ENCODE measurements at places on chromosomes 6 and 20.
A peak's percentile ranks its signal among the peaks of the same experiment; 100 is the strongest.

DNA sequence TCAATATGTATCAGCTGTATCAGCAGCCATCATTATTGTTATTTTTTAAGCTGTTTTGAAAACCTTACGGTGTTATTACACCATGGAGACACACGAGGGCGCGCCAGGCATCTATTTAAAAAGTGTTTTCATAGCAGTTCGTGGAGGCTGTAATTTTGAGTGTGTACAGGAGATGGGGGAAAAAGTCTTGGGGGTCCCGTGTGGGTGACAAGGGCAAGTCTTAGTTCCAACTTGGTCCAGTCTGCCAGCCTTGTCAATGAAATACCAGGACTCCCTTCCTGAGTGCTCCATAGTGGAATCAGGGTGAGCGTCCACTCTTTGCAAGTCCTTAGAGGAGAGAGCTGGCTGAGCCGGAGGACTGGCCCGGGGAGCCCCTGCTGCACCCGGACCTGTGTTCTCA is 43.3 kb downstream of the SLC2A10 start:
- peak; percentile 56 for DNase-seq

DNA sequence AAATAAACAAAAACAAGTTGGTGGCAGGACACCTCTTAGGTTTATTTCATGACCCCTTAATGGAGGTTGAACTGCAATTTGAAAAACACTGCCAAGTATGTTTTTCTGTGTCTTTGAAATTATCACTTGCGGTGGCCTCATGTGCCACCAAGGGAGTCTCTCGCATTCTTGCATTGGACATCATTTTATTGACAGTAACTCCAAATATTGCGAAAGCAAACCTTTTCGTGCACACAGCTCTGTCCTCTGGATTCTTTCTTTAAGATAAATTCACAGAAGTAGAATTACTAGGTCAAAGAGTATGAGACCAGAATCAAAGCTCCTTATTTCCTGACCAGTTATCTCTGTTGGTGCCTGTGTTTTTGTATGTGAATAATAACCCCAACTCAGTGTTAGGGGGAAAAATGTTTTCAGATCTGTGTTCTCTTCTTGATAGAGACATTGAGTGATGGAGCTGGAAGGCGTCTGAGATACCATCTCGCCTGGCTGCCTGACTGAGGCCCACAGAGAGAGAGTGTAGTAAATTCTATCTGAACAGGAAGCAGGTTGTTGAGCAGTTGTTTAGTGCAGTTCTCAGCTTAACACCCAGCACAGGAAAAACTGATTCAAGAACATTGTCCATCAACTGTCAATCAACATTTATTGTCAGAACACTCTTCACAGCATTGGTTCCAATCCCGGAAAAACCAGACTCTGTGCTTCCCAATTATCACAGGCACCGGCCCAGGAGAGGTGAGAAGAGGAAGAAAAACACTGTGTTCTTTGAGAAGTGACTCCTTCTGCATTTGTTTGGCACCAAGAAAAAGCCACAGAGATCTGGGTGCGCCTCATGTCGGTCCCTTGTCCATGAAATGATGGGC is 2.2 kb upstream of the CCDC167 start:
- no peak for DNase-seq

DNA sequence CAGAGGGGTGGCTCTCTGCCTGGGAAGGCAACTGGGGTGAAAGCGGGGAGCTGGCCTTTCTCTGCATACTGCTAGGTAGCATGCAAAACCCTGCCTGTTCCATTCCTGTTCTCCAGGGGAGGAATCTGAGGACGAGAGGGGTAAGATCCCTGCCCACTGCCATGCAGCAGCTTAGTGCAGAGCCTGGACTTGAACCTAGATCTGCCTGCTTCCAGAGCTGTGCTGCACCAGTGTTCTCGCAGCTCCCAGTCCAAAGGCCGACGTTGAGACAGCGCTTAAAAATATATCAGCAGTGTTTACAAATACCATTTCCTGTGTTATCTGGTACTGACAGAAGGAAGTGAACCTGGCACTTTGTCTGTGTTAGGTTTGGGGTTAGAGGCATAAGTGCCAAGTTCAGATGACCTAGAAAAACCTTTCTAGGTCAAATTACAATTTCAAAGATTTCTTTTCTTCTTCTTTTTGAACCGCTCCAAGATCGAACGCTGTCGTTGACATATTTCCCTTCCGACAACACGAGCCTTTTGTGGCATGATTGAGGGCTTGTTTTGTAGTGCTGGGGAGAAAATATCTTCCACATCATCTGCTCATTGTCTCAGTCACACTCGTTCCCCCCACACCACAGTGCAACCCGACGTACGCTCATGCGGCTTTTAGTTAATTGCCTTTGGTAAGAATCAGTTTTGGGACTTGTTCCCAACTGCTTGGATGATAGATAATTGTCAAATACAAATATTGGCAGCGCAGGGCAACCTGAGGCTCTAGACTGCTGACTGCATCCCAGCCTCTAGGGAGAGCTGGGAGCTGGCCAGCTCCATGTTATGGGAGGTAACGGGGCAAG is 44.6 kb downstream of the TOX2 start:
- no peak for DNase-seq

DNA sequence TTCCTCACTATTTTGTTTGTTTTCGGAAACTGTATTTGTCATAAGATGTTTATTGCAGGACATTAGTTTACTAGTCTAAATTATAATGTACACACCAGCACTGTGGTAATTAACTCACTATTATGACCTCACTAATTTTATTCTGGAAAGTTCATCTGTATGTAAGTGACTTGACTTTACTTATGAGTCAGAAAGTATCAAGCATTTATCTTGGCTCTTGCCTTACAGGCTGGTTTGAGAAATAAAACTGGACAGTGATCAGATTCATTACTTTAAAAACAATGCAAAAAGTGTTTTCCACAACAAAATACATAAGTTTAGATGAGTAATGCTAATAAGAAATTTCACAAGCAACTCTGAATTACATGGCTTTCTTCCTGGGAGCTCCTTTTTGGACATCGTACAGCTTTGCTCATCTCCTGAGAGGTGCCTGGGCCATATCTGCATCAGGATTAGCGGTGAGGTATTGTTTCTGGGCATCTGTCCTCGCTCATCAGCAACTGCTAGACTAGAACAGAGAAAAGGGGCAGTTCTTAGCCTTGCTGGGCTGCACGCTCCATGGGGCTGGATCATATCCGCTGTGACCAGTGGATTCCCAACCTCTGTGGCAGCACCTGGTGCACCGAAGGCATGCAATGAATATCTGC is 179.8 kb downstream of the SOD2 start:
- no peak for DNase-seq

DNA sequence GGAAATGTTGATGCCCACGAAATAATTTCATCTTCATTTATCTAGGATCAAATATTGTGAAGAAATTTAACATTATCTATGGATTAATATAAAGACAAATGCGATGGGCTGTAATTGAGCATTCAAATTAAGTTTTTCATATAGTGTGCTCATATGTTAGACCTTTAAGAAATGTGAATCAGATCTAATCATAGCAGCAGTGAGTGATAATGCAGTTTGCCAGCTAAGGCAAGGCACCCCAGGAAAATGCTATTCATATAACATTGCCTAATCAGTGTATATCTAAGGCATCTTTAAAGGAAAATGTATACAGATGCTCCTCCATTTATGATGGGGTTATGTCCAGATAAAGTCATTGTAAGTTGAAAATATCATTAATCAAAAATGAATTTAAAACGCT is 135.2 kb downstream of the KCNQ5 start:
- no peak for DNase-seq

- DNase-seq: peak; percentile 90
Measured at GRCh38 chr6:52577022-52577777, at the start of gene TRAM2. TSS of gene TRAM2 (minus strand) at chr6:52577060. CDS start at chr6:52576915, 145 bp downstream.

GRCh38 chr20:62370115-62370806 is 3.1 kb upstream of the LAMA5 start:
- DNase-seq: no peak

DNA sequence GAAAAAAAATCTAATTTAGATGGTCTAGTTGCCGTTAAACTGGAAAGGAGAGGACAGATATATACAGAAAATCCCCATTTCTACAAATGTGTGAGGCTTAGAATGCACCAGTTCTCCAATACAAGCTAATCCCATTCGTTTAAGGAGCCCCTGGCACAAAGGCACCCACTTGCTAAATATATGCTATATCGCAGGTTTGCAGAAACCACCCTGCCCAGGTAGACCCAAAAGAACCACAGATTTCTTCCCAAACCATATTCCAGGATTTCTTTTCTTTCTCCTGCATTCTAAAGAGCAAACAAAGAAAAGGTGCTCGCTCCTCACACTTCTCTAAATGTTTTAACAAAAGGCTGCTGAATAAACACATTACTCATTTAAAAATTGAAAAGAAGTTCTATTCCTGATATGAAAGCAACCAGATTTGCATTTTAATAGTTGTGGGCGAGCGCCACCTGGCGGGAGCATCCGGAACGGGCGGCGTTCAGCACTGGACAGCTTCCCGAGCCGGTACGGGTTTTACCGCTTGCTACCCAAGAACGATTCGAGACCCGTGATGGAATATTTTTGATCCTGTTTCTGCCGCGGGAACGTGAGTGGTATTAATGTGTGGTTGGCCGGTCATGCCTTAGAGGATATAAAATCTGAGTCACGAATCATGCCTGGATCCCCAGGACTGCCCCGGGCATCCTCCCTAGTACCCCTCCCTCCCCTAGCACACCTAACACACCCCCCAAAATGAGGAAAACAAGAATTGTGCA is 2.1 kb downstream of the PTPRT start:
- peak; percentile 24 for DNase-seq

Measured in CD4-positive, alpha-beta T cell (primary cell).